ENCODE measurements at places on chromosomes 3 and 15.

DNA sequence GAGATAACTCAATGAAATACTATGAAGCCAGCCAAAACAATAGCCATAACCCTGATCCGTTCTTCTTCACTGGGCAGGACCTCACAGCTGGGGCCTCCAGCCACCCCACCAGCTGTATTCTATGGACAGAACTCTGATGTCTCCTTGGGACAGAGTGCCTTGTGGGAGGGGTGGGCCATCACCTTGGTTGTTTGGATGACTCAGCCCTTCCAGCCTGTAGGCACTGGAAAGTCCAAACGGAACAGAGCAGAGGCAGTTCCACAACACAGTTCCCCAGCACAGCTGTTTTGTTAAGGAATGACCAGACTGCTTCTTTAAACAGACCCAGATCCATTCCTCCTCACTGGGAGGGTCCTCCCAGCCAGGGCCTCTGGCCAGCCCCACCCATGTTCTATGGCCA lies 31.9 kb upstream of the ZBED2 start:
- no peak for DNase-seq

GRCh38 chr3:132236701-132237651 lies 80.2 kb upstream of the ACP3 start:
- DNase-seq, result no peak

DNA sequence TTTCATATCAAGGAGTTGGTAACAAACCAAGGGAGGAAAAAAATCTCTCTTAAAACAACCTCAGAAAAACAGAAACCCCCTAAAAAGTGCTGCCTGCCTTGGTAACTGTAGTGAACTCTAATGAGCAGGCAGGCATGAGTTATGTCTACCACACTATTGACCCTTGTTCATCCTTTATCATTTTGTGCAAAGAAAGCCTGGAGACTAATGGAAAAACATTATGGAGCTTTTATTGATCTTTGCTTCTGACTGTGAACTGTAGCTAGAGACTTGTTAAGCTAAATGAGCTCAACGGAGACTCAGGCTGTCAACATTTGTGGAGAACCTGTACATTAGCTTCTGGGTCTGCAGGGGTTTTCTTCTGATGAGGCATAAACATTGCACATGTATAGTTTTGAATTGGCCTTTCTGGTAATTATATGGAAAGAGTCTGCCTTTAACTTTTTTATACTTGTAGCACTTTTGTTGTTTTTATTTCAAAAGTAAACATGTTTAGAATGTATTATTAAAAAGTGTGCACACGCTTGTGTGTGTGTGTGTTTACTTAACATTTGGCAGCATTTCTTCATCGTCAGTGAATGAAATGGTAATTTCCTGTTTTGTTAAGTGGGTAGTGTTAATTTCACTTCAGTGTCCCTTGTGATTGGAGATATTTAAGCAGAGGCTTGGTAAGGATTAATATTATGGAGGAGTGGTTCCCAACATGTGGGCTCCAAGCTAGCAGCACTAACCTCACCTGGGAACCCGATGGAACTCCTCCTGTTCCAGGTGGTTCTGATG lies 15.9 kb upstream of the SPTSSB start:
- DNase-seq, result no peak

DNA sequence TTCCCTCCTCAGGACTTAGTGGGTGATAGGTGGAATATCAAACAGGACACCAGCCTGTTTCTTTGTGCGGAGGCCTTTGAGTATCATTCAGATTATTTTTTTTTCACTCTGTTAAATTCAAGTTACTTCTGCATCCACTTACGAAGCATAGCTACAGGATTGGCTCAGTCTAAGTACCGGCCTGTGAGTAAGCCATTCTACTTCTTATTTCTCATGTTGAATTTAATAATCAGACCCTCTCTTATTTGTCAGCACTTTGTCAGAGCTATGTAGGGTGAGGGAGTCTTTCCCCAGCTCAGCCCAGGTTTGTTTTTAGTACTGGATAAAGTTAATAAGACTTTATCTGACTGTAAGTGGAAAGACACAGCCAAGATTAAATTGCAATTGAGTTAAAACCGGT lies 54.7 kb downstream of the ITPR1 start:
- no peak for DNase-seq

- no peak for DNase-seq
Observed at GRCh38 chr3:27724459-27725197, 2.5 kb upstream of the EOMES start.

DNA sequence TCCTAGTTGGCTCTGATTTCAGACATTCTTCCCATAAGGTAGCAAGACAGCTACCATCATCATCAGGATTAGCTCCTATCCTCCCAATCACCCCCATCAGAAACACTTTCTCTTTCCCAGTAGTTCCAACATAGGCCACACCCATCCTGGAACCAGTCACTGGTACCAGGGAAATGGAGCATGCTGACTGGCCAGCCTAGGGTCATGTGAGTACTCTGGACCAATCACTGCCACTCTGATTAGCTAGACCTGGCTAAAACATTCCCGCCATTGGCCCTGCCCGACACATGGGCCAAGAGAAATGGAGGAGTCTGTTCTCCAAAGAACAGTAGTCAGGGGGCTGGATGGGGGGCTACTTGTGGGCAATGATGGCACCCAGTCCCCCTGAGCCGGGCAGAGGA lies 12.4 kb downstream of the EFCC1 start:
- DNase-seq, result no peak

- no peak for DNase-seq
Observed at GRCh38 chr3:27666708-27667107, 55.4 kb downstream of the EOMES start.

- DNase-seq, result no peak
Observed at GRCh38 chr3:46660543-46661523, 32.6 kb downstream of the ALS2CL start.

DNA sequence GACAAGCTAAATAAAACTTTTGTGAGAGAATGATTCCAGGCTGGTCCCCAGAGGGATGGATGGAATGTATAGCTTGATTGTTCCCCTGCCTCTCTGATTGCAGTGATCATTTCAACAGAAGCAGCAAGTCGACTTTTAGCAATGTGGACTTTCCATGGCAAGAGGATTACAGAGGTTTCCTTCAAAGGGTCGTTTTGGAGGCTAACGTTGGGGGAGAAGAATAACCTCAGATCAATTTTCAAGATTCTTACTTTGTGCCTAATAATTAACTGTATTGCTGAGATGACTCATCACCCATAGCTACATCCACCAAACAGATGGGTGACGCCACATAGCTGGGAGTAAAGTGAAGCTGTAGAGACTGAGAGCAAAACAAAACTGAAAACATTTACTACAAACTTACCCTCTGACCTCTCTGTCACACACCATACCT lies 79.9 kb downstream of the GTPBP8 start:
- DNase-seq, result no peak

- DNase-seq, result no peak
Observed at GRCh38 chr15:62684123-62684808, 358.3 kb upstream of the TPM1 start.

Measured in effector CD8-positive, alpha-beta T cell (primary cell).